Stimulated activated CD4-positive, alpha-beta T cell treated with anti-CD3 and anti-CD28 coated beads, Interleukin-1b, Interleukin-23, amount 100 ng/mL, for 1 hour (primary cell): ENCODE measurements at places on chromosomes 6 and 20.

- DNase-seq: no peak
These were observed 176.4 kb upstream of the AKAP12 start for GRCh38 chr6:151063352-151063751.

DNA sequence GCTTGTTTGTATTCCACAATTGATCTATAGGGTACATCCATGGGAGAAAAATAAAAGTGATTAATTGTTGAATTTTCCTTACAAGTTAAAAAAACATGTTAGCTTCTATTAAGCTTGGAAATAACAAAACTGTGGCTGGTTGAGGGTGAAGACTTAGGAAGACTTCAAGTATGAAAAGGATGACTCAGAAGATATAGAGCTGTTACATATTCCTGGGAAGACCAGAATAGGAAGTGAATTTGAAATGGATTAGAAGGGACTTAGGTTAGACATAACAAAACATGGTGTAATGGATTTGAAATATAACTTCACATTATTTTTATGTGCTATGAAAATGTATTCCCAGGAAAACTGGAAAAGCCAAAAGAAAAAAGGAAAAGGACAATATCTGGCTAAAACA lies 732.2 kb downstream of the HDGFL1 start:
- no peak for DNase-seq

DNA sequence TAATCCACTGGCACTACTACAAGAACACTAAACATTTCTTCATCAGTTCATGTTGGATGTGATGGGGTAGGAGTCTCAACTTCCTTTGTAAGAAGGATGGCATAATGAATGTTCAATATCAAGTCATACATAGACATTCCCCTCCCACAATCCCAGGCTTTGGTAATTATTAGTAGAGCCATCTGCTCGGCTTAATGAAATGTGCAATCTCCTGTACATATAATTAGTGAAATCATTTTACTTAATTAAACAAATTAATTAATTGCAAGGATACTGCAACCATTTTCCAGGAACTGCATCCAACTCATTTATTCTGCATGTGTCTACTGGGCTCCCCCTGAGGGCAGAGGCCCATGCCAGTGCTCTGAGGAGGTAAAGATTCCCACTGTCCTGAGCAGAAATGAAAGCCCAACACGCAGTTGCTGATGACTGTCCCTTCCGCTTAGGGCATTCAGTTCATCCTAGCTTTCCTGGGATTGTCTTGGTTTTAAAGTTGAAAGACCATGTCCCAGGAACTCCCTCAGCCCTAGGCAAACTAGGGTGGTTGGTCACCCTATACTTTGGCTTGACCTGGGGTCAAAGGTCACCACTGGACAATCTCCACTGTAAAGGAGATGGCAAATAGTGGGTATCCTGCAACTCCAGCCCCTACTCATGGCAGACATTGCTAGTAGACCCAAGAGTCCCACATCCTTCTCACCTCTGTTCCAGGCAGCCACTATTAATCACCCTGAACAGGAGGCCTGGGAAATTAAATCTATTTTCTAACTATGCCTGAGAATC lies 109.8 kb downstream of the TRERF1 start:
- DNase-seq: no peak

GRCh38 chr6:80454197-80454596 lies 347.7 kb downstream of the BCKDHB start:
- no peak for DNase-seq

- DNase-seq: no peak
These were observed 170.2 kb downstream of the DOK5 start for GRCh38 chr20:54645445-54646155.

GRCh38 chr6:2157441-2158127 lies 87.8 kb downstream of the GMDS start:
- DNase-seq: no peak

- DNase-seq: no peak
These were observed 88.5 kb downstream of the TBC1D7 start for GRCh38 chr6:13239530-13240455.

DNA sequence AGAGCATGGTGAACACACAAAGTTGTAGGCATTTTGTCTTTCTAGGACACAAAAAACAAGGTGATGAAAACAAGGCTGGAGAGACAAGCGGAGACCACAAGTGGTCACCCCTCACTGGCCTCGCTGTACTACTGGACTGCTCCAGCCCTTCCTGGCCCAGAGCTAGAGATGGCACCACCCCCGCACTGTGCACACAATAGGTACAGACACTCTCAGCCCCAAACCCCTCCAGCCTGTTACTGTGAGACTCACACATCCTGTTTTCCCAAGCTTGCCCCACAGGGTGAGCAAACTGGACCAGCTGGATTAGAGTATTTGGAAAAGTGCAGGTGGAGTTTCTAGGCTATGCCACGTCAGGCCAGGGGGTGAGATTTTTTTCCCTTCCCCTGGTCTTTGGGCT lies 8.4 kb upstream of the ZSWIM1 start:
- no peak for DNase-seq

DNA sequence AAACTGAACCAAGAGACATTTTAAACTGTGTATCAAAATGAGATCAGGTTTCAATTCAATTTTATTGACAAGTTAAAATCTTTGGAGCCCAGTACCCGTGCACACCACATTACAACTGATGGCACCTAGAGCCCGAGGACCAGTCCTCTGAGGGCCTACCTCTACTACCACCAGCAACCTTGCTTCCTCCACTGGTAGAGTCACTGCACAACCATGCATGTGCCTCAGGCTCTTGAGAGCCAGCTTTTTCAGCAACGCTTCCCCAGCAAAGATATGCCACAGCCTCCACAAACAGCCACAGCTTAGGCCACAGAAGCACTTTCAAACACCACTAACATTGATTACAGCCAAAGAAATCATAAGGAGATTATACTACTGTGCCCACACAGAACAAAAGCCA lies 328.6 kb upstream of the RNF217 start:
- DNase-seq: no peak

- DNase-seq: no peak
These were observed 52.2 kb upstream of the FAM83C start for GRCh38 chr20:35344354-35344837.

DNA sequence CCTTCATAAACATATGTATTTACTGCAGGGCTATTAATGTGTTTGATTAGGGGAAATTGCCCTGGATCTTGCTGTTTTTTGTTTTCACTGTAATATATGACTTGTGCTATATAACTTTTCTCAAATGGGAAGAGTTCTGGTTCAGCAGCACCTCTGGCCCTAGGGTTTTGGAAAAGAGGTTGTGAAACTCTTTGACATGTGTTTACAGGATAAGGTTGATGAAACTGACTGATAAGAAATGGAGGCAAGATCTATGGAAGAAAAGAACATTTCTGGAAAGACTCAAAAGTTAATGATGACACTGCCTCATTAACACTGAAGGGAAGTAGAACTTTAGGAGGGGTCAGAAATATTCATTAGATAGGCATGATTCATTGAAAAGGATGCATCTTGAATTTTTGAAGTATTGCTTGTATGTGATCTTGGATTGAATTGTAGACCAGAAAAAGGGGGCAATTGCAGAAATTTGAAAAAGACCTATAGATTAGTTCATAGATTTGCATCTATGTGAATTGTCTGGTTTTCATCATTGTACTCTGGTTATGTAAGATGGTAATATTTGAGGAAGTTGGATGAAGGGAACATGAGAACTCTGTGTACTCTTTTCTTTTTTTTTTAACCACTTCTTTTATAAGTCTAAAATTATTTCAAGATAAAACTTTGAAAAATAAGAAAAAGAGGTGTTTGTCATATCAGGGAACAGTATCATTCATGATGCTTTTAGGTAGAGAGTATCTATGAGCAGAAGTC lies 54.0 kb downstream of the UTRN start:
- no peak for DNase-seq

- DNase-seq: no peak
These were observed 40.7 kb downstream of the SLC22A3 start for GRCh38 chr6:160388922-160389321.

DNA sequence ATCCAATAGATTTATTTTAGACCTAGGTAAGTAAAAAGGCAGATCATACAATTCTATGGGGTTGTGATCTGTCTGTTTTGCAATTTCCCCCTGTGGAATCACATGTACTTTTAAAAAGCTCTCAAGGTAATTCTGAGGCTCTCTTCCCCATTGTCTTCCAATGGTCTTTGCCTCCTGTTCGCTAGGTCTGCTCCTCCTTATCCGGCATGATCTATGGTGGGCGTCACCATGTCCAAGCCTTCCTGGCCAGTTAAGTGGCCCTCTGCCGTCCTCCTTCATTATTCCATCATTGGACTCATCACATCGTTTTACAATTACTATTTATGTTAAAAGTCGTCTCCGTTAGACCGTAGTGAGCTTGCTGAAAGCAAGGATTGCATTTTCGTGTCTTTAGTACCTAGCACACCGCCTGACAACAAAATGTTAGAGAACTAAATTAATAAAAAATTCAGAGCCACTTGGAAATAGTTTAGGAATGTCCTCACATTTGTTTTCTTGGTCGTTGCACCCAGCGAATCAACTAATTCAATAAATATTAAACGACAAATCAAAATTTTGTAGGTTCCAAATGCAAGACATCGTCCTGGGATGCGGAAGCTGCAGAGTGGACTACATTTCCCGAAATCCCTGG lies 2.2 kb upstream of the STXBP5 start:
- no peak for DNase-seq

- DNase-seq: no peak
These were observed 388.5 kb downstream of the CDKAL1 start for GRCh38 chr6:20922743-20923142.

DNA sequence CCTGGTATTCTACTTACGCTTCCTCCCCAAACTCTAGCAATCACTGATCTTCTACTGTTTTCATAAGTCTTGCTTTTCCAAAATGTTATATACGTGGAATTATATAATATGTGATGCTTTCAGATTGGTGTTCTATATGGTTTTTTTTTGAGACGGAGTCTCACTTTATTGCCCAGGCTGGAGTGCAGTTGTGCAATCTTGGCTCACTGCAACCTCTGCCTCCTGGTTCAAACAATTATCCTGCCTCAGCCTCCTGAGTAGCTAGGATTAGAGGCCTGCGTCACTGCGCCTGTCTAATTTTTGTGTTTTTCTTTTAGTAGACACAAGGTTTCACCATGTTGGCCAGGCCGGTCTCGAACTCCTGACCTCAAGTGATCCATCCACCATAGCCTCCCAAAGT lies 10.9 kb upstream of the FAM83D start:
- DNase-seq: no peak

GRCh38 chr6:16939839-16940238 lies 162.0 kb upstream of the STMND1 start:
- no peak for DNase-seq

- no peak for DNase-seq
These were observed 13.7 kb downstream of the BCL2L1 start for GRCh38 chr20:31708736-31709534.

DNA sequence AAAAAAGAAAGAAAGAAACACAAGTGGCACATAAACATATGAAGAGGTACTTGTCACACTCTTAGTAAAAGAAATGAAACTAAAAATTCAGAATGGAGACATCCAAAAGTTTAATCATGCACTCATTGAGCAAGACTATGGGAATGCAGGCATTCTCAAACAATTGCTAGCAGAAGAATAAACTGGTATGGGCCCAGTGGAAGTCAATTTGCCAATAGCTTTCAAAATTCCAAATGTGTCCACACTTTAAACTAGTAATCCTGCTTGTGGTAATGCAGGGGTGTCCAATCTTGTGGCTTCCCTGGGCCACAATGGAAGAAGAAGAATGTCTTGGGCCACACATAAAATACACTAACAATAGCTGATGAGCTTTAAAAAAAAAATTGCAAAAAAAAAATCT lies 97.4 kb downstream of the EPB41L2 start:
- no peak for DNase-seq

DNA sequence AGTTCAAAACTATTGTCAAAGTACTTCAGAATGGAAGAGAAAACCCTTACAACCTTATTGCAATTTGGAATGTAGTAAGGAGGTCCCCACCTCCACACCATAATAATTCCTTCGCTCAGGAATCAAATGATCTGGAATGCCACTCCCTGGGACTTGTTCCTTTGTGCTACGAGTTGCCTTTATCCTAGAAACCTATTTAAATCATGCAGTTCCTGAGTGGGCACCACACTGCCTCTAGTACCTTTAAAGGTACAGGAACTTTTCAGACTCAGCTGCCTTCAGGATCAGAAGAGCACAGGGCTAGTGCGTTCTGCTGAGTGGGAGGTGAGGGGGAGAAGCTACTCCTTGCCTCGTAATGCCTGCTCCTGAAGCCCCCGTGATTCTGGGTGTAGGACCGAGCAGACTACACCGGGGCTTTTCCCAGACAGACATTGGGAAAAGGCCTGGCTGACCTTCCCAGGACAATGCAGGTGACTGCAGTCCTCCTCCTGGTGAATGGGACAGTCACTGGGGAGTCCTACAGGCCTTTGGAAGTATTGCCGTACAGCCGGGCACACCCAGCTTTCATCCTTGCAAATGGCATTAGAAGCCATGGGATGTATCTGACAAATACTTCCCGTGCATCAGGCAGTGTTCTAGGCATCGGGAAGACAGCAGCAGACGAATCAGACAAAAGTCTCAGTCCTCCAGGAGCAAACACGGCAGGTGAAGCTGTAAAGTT lies 11.8 kb upstream of the TUBB2B start:
- DNase-seq: no peak

- DNase-seq: no peak
These were observed 62.6 kb downstream of the FAM83B start for GRCh38 chr6:54909184-54909583.

- no peak for DNase-seq
These were observed 111.0 kb downstream of the TFAP2A start for GRCh38 chr6:10303608-10304506.

GRCh38 chr6:37845026-37845911 lies 25.7 kb downstream of the ZFAND3 start:
- no peak for DNase-seq

DNA sequence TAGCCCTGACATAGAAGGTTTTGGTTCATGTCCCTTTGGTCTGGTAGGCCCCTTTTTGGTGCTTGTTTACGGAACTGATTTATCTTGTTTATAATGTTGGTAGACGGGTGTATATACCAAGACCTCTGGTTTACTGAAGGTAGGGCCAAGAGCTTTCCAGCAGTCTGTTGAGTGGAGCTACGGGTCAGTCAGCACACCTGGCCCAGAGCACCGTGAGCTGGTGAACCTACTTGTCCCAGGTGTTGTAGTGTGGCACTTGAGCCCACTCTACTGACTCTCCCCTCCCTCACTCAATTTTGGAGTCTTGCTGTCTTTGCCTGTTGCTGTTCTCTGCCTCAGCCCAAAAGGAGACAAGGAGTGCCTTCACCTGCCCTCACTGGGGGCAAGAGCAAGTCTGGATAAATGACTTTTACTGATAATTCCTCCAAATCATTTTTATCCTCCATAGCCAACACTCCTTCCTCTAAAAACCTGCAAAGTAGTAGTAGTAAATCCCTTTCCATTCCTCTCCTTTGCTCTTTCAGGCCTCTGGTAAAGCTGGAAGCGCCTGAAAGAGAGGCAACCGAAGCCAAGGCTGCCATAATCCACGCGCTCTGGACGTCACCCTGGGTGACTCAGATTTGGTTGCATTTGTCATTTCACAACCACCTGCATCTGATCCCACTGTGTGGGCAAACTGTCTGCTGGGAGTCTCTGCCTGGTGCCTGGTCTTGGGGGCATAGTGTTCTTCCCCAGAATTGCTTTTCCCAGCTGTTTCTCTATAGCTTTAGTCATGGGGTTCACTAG lies 22.2 kb downstream of the RREB1 start:
- no peak for DNase-seq
